ENCODE measurements at places on chromosomes 4 and X.

GRCh38 chr4:74627504-74627903 lies 166.8 kb downstream of the BTC start:
- no peak for DNase-seq

GRCh38 chrX:107775000-107775733 lies 420 bp downstream of the TSC22D3 start:
- DNase-seq = no peak

- no peak for DNase-seq
Measured at GRCh38 chrX:66020631-66021334, 19.1 kb downstream of the VSIG4 start.

GRCh38 chrX:81527881-81528440 lies 326.1 kb downstream of the SH3BGRL start:
- no peak for DNase-seq
